ENCODE measurements at places on chromosomes 1 and 21.

- DNase-seq, result no peak
These were observed 203.3 kb upstream of the IVNS1ABP start for GRCh38 chr1:185520188-185520920.

DNA sequence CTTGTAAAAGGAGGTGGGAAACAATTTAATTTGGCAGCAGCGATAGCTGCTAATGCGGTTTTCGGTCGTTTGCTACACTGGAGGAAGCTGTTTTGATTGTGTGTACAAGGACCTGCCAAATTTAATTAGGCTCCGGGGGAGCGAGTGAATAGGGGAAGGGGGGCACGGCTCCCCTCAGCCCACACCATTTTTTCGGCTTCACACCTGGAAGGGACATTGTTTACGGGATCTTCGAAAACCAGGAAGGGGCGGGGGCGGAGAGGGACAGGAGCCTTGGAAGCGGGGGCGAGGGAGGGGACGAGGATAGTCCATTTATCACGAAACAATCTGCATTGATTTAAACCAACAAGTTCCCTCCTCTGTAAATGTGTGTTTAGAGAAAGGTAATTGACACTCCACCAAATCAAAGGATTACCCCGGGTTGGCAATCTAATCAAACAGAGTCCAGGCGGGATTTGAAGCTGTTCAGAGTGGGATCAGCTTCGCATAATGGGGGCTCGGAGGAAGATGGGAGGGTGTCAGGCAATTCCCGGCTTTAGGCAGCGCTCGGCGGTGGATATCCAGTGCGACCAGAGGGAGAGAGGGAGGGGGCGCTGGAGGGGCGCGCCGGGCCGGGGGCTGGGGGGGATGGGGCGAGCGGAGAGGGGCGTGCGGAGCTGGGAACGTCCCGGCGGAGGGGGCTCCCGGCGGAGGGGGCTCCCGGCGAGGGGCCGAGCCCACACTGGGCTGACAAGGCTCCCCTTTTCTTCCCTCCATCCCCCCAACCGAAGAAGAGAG lies 9.8 kb downstream of the PAX7 start:
- DNase-seq, result no peak

DNA sequence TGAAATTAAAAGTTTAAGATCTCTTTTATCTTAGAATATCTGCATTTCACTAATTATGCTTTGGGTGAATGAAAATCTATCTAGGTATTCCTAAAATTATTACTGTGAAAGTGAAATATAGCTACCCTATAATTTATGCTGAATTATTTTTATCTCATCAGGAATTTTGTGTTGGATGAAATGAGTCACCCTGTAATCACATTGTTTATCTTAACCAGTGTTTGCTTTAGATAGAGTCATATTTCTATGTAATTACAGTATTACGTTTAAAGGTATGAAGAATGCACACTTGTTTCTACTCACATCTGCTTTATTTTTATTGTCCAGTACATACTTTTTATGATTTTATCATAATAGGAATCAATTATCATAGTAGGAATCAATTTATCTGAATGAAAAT lies 249.2 kb downstream of the NCAM2 start:
- DNase-seq, result no peak

DNA sequence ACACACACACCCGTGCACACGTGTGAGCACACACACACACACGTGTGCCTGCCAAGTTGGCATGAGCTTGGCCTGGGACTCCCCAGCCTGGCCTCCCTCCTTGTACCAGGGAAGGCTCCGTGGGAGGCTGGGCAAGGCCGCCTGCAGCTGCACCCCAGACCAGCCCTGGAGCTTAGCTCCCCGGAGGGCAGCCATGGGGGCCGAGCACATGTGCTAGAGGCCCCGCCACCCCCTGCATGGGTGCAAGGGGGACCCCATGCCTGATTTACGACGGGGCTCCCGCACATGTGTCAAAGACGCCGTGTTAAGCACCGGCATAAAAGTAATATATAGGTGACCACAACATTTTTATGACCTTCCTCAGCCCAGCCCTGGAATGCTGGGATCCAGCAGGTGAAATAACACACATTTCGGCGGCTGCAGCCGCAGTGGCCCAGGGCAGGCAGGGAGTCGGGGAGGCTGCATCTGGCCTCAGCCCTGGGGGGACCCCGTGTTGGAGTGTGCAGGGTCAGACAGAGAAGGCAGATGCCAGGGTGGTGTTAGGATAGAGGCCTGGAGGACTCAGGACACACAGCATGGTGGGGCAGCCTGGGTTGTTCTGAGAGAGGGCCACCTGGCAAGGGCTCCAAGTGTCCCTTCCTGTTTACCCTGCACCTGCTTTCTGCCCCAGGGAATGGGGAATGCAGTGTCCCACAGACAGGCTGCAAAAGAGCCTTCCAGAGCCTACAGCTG lies 56.3 kb downstream of the WNT9A start:
- no peak for DNase-seq

GRCh38 chr1:169753549-169753948 lies 19.7 kb upstream of the SELE start:
- DNase-seq, result no peak

DNA sequence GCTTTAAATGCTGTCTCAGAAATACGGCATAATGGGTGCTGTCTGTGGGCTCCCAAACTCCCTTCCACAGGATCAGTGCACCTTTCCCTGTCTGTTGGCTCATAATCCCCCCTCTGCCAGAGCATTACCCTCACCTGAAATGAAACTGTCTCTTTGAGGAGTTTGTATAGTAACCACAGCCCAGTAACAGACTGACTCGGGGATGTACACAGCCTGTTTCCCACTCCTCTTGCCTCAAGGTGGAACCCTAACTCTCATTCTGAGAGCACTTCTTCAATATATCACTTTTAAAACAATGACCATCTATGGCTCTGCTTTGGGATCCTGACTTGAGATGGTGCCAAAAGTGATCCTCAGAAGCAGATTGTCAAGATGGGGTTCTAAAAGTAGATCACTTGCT lies 332.5 kb downstream of the AMY1C start:
- DNase-seq, result no peak

DNA sequence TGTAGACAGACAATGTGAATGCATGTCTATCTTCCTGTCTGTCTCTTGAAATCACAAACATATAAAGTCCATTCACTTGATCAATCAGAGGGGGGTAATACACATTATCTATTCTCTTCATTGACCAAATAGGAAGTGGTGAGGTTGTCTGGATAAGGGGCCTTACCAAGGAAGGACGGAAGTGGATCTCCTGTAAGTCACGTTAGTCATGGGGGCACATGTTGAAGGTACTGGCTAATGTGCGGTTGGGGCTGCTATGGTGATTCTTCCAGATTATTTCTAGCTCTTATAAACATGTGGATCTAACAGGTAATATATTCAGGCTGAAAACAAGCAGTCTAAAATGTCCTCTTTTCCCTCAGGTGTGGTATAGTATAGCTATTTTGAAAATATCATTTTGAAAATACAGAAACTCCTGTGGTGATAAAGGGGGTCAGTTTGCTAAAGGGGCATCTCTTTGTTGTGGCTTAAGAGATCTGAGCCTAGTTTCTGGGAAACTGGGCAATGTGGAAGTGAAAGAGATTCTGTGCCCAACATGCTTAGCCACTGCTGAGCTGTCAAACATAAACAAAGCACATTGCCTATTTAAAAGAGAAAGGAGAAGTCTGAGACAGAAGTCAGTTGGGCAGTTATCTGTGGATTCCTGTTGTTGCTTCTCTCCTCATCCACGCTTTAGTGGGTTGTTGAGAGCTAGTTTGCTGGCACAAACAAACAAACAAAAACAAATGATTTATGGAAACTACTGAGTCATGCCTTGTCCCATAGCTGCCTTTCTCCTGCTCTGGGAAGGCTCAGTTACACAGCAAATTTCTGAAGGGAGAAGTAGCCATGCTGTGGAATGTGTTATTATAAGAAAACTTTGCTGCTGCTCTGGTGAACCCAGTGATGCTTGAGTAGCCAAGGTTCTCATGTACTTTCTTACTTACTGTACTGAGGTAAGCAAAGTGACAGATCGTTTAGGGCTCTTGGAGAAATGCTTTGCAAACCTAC lies 166.9 kb downstream of the HLX start:
- peak; percentile 23 for DNase-seq

- no peak for DNase-seq
These were observed 1477.6 kb downstream of the KCNT2 start for GRCh38 chr1:195130598-195130997.

DNA sequence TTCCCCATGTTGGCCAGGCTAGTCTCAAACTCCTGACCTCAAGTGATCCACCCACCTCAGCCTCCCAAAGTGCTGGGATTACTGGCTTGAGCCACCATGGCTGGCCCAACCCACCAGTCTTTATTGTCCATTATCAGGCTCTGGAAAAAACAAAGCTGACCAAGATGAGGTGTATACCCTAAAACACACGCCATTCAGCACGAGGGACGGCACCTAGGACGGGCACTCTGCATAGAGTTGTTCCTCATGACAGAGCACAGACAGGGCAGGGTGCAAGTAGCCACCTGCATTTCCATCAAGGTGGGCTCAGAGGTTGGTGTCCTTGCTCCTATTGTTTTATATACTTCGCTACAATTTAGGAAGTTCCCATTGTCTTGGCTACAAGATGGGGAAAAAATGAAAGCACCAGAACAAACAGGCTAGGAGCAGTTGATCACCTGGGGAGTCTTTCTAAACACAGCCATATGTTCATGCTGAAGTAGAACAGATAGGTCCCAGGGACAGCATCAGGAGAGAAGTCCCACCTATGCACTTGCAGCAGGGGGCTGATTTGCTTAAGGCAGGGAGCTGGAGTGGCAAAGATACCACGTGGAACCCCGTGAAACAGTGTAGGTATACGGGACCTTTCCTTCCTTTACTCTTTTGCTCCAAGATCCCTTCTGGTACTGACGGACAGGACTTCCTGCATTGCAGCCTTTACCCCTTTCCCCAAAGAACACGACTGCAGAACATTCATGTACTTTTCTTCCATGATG lies 4.5 kb downstream of the KRTCAP2 start:
- no peak for DNase-seq

- DNase-seq, result no peak
These were observed 17.7 kb upstream of the SAMD11 start for GRCh38 chr1:905811-906599.

GRCh38 chr1:36956570-36956969 lies 77.7 kb downstream of the GRIK3 start:
- DNase-seq, result no peak
